ENCODE measurements at places on chromosomes 6 and 20. TPM values are rescaled to one million over a fixed set of nuclear protein-coding genes. Genes with fewer than 3 reads are reported as not detected.
A peak's percentile ranks its signal among the peaks of the same experiment; 100 is the strongest.

The GLP1R gene
- total RNA-seq, result 3.0 TPM

The CCDC167 gene
- total RNA-seq, result 19.4 TPM

The MOXD1 gene
- not detected for total RNA-seq

The NFS1 gene
- 11.3 TPM for total RNA-seq

The DPPA5 gene
- total RNA-seq, result not detected

GRCh38 chr6:110041126-110041525, 63.0 kb downstream of the GPR6 start:
- H3K36me3 ChIP-seq, result no peaks in the 10 kb centered on the region
- H3K27me3 ChIP-seq, result no peaks in the 10 kb centered on the region
- no peak overlapping the region for H3K27ac ChIP-seq
- H3K4me3 ChIP-seq, result no peak overlapping the region
- no peak for DNase-seq

DNA sequence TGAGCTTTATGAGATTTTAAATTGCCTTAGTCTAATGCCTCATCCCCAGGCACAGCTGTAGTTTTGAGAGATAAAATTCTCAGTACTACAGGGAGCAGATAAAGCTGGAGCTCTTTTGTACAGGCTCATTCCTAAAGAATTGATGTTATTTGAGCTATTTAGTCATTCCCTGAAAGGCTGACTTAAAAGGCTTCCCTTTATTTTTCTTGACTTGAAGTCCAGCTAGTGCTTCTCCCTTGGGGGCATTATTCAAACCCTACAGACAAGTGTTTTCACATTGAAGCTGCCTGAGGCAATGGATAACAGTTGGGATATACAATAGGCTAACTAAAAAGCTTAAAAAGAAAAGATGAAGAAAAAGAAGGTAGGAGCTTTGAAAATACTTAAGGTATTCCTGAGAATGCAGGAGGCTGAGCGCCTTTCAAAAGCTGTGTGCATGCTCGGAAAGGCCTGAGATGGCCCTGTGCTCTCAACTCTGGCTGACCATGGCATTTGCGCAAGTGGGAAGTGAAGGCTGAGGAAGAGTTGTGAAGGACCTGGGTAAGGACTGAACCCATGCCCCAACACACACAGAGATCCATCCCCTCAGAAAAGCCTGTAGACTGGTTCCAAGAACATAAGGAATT, 315.1 kb downstream of the SMOC2 start:
- no peaks in the 10 kb centered on the region for H3K36me3 ChIP-seq
- no peak overlapping the region for H3K27ac ChIP-seq
- DNase-seq, result no peak
- H3K4me1 ChIP-seq, result no peaks in the 10 kb centered on the region
- H3K4me3 ChIP-seq, result no peak overlapping the region

DNA sequence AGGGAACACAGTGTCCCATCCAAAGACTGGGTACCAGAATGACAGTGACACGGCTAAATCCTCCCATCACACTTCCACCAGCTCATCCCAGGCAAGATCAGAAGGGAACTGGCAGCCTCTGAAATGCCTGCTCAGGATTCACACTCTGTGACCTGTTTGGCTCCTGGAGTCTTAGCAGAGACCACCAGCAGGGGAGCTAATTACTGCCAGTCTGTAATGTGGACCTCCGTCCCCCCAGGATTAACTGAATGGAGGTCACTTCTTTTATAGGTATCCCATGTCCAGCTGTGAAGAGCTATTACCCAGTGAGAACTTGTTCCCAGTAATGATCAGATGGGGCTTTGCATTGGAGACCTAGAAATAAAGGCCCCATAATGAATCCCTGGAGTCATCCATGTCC, 45.2 kb downstream of the DEFB114 start:
- no peak overlapping the region for H3K27ac ChIP-seq
- no peak overlapping the region for H3K4me3 ChIP-seq
- no peaks in the 10 kb centered on the region for H3K27me3 ChIP-seq
- H3K36me3 ChIP-seq, result no peaks in the 10 kb centered on the region
- no peak for DNase-seq

DNA sequence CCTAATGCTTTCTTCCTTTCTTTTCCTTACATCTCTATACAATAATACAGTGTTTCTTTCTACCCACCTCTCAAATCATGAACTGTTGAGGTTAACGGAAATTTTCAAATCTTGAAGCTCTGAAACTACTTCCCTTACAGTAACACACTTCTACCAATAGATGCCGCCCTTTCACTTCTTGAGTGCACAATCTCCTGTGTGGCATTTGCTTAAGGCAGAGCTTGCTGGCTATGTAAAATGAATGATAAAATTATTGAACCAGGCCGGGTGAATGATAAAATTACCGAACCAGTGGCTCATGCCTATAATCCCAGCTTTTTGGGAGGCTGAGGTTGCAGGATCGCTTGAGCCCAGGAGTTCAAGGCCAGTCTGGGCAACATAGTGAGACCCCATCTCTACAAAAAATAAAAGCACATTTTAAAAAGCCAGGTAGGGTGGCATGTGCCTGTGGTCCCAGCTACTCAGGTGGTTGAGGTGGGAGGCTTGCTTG, 56.8 kb downstream of the KCNS1 start:
- H3K4me1 ChIP-seq, result peaks cover 8% of the 10 kb centered on the region
- no peak overlapping the region for H3K4me3 ChIP-seq
- no peak for DNase-seq
- peaks cover 39% of the 10 kb centered on the region for H3K36me3 ChIP-seq

- no peaks in the 10 kb centered on the region for H3K27me3 ChIP-seq
- no peak overlapping the region for H3K4me3 ChIP-seq
- H3K4me1 ChIP-seq, result no peaks in the 10 kb centered on the region
- no peak overlapping the region for H3K27ac ChIP-seq
- DNase-seq, result peak; percentile 83
Measured at GRCh38 chr6:87393026-87393622, 14.6 kb upstream of the CFAP206 start.

GRCh38 chr6:7543789-7544424, 2.4 kb downstream of the DSP start:
- DNase-seq, result no peak
- no peak overlapping the region for H3K4me3 ChIP-seq
- no peak overlapping the region for H3K27ac ChIP-seq
- peaks cover 15% of the 10 kb centered on the region for H3K4me1 ChIP-seq
- H3K27me3 ChIP-seq, result peaks cover 31% of the 10 kb centered on the region

DNA sequence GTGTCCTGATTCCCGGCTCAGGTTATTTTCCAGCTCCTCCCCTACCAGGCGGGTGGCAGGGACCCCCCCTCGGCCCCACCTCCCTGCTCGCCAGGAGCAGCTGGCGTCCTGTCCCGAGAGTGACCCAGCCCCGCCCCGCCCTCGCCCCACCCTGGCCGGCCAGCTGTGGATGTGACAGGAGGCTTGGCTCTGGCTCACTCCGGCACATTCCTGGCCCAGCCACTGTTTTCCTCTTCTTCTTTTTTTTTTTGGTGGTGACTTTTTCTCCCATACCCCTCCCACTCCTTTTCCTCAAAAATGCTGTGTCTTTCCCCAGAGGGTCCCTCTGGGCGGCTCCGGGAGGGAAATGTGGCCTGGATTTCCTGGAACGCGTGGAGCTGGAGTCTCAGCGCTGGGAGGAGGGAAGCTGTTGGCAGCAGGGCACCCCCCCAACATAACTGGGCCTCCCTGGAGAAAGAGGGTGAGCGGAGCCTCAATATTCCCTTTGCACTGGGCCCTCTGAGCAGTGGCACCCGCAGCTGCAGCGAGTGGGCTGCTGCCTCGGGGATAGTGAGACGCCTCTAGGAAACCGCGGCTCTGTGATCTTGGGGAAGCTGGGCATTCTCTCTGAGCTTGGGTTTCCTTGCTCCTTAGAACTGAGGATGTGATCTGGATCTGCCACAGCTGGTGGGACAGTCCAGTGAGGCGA, 28.3 kb upstream of the CSNK2A1 start:
- no peak for DNase-seq
- no peaks in the 10 kb centered on the region for H3K36me3 ChIP-seq
- no peak overlapping the region for H3K4me3 ChIP-seq
- H3K4me1 ChIP-seq, result no peaks in the 10 kb centered on the region
- H3K27ac ChIP-seq, result no peak overlapping the region
- peaks cover 6% of the 10 kb centered on the region for H3K27me3 ChIP-seq

DNA sequence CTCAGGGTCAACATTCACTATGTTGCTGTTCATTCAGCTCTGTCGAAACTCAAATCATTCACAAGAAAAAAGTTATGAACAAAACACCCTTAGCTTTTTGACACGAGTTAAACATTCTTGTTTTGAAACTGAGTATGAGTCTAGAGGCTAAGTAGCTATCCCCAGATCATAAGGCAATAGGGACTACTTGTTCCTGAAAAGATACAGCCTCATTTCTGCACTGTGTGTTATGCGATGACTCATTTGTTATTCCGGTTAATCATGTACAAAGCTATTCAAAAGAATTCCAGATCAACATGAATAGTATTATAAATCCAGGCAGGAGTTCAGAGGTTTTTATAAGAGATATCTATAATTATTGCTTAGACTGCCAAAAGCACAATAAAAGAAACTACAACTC, 908.0 kb downstream of the QKI start:
- H3K27ac ChIP-seq, result no peak overlapping the region
- no peaks in the 10 kb centered on the region for H3K36me3 ChIP-seq
- H3K4me1 ChIP-seq, result no peaks in the 10 kb centered on the region
- no peak overlapping the region for H3K4me3 ChIP-seq

- H3K4me1 ChIP-seq, result no peaks in the 10 kb centered on the region
- H3K4me3 ChIP-seq, result no peak overlapping the region
- no peak for DNase-seq
- no peaks in the 10 kb centered on the region for H3K27me3 ChIP-seq
- H3K27ac ChIP-seq, result no peak overlapping the region
Measured at GRCh38 chr20:58867211-58867610, 14.7 kb downstream of the GNAS start.

GRCh38 chr6:142679907-142680700, 264.9 kb downstream of the HIVEP2 start:
- no peaks in the 10 kb centered on the region for H3K4me1 ChIP-seq
- peak; percentile 60 for DNase-seq
- no peak overlapping the region for H3K27ac ChIP-seq
- H3K36me3 ChIP-seq, result no peaks in the 10 kb centered on the region

DNA sequence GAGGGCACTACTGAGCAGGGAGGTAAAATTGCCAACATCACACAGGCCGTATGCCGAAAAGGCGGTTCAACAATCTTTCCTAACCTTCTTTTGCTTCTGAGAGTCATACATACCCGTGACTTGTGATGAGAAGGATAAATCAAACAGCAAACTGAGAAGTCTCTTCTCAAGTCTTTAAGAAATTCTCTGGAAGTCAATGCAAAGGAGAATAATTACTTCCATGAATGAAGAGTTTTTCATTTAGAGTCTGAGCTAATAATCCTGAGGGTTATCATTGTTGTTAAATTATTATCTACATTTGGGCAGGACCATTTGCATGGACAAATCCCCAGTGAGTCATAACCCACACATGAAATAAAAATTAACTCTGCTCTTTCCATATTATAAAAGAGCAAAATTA, 22.4 kb upstream of the ILRUN start:
- DNase-seq, result no peak
- H3K27ac ChIP-seq, result no peak overlapping the region
- H3K4me1 ChIP-seq, result no peaks in the 10 kb centered on the region
- H3K27me3 ChIP-seq, result no peaks in the 10 kb centered on the region
- no peaks in the 10 kb centered on the region for H3K36me3 ChIP-seq

- H3K27ac ChIP-seq, result no peak overlapping the region
- DNase-seq, result no peak
- H3K4me3 ChIP-seq, result no peak overlapping the region
- H3K4me1 ChIP-seq, result no peaks in the 10 kb centered on the region
- H3K36me3 ChIP-seq, result no peaks in the 10 kb centered on the region
Measured at GRCh38 chr20:33162753-33163152, 5.2 kb upstream of the BPIFA2 start.

GRCh38 chr6:88059191-88059590, 11.6 kb downstream of the SPACA1 start:
- no peak overlapping the region for H3K27ac ChIP-seq
- no peak overlapping the region for H3K4me3 ChIP-seq
- H3K36me3 ChIP-seq, result no peaks in the 10 kb centered on the region
- no peaks in the 10 kb centered on the region for H3K4me1 ChIP-seq

DNA sequence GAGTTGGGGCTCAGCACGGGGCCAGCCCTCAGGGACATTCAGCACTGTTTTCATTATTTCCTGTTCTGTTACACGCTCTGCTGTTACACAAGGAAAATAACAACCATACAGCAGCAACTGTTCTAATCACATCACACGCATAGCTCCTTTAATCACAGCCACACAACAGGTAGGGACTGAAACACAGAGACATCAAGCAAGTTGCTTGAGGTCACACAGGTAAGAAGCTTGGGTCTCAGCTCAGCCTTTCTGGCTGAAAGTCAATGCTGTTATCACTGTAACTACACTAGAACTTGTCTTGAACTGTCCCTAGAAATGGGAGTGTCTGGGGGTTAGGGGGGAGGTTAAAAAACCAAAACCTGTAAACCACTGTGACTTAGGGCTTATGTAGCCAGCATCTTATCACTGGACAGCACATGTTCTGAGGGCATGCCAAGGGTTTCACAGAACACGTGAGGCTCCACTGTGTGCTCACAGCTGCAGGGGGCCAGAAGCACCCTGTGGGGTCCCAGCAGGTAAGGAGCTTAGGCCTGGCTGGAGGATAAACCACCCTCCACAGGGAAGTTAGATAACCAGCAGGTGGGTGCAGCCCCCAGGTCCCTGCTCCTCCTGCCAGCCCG, 146.0 kb downstream of the EYA2 start:
- H3K4me3 ChIP-seq, result no peak overlapping the region
- H3K27ac ChIP-seq, result no peak overlapping the region
- no peaks in the 10 kb centered on the region for H3K27me3 ChIP-seq
- no peaks in the 10 kb centered on the region for H3K4me1 ChIP-seq
- H3K36me3 ChIP-seq, result no peaks in the 10 kb centered on the region

DNA sequence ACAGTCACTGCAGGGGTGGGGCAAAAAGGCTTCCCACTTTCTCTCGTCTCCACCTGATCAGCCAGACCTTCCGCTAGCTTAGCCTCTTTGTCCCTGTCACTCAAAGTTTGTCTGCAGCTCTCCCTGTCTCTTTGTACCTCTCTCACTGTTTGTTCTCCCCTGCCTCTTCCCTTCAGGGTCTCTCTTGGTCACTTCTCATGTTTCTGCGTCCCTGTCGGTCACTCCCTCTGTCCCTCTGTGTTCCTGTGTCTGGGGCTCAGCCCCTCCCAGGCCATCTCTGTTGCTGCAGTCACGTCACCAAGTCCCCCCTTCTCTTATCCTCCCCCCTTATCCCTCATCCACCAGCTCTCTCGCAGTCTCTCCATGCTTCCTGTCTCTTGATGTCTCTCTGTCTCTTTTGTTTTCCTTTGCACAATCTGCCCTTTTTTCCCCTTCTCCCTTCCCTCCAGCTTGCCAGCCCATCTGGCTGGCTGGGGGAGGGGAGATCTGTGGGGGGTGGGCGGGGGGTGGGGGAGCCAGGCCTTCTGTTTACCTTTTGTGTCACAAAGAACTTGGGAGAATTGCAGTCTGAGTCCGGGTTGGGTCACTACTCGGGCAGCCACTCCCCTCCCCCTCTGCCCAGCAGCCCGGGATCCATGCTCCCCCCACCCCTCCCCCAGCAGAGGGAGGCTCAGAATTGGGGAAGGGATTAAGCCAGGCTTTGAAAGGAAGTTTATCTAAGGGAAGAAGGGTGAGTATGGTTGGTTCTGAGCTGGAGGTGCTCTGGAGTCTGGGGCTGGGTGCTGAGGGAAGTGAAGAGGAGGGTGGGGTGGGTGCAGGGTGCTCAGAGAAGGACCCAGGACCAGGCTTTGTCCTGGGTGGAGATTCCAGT, 32.3 kb downstream of the FOXP4 start:
- DNase-seq, result no peak
- peaks cover 4% of the 10 kb centered on the region for H3K36me3 ChIP-seq
- H3K4me1 ChIP-seq, result no peaks in the 10 kb centered on the region

All from natural killer cell (primary cell).